ENCODE measurements at places on chromosomes 3 and 15.

DNA sequence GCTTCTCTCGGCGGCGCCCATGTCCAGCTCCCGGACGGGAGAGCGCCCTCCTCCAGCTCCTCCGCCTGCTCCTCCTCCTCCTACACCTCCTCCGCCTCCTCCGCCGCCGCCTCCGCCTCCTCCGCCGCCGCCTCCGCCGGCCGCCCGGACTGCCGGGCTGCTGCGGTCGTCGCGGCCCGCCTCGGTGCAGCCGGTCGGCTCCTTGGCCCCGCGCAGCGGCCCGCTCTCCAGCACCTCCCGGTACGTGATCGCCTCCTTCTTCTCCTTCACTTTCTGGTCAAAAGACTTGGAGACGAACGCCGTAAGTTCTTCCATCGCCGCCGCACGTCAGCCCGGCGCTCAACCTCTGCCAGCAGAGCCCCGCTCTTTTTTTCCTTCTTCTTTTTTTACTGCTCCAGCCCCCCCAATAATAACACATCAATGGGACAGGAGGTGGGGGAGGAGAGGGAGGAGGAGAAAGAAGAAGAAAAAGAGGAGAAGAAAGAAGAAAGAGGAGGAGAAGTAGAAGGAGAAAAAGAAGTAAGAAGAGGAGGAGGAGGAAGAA lies 438 bp downstream of the SHOX2 start:
- DNase-seq, result no peak

GRCh38 chr3:58063022-58063815 lies 55.0 kb downstream of the FLNB start:
- no peak for DNase-seq

DNA sequence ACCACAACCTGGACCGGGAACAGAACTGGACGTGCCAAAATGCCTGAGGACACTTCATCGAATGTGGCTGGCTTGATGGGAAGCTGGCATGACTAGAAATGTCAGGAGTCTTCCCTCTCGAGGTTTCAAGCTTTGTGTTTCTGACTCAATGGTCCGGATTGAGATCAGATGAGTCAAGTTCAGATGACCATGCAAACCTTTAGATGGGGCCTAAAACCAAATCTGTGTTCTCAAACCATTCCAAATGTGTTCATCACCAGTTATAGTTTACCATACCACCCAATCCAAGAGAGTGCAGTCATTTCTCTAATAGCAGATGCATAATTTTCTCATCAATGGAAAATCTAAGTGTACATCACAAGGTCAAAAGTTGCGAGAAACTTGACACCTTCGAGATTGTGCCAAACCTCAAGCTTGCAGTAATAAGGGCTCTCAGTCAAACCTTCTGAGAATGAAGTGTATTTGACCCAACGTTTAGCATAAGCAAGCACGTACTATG lies 369.1 kb downstream of the RORA start:
- DNase-seq, result no peak

- DNase-seq, result no peak
Observed at GRCh38 chr3:195441051-195441450, 1.8 kb downstream of the ACAP2 start.

GRCh38 chr3:188729422-188729821 lies 442.3 kb upstream of the TPRG1 start:
- DNase-seq, result no peak

- DNase-seq, result no peak
Observed at GRCh38 chr15:66476535-66476934, 21.0 kb downstream of the SNAPC5 start.

DNA sequence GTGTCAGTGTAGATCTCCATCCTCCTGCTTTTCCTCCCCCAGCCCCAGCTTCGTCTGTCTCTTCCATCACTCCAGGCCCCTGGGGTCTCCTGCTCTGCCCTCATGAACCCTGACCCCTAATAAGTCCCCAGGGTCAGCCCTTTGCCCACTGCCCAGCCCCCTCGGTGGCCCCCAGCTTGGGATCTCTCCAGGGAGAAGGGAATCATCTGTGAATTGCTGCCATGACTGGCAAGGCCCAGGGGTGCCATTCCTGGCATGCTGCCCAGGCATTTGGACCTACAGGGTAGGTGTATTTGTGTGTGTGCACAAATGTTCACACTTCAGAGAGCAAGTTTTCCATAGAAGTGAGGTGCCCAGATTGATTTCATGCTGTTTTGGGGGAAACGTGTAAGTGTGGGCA lies 5.9 kb upstream of the TBC1D21 start:
- no peak for DNase-seq

DNA sequence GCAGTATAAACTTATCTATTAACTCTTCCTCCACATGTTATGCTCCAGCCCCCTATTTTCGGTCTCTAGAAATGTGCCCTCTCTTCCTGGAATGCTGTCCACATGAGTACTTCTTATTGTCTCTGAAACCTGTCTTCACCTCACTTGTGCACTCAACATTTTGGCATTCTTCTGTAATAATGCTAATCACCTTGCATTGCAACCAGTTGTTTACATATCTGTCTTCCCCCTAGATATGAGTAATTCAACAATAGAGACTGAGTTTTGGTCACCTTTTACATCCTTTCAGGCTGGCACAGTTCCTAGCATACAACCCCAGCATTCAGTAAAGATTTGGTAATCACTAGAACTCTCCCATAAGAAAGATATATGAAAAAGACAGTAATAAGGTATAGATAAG lies 17.2 kb downstream of the CCDC80 start:
- DNase-seq, result no peak

All from anterior cingulate cortex (tissue), 58 donors.